ENCODE measurements at places on chromosomes 2 and 18.
A peak's percentile ranks its signal among the peaks of the same experiment; 100 is the strongest.

GRCh38 chr2:70553584-70554337 is at the start of gene TGFA:
Gene TGFA (minus strand): TSS chr2:70553826. CDS start chr2:70553767, 59 bp downstream.
- peak; percentile 33 for DNase-seq

DNA sequence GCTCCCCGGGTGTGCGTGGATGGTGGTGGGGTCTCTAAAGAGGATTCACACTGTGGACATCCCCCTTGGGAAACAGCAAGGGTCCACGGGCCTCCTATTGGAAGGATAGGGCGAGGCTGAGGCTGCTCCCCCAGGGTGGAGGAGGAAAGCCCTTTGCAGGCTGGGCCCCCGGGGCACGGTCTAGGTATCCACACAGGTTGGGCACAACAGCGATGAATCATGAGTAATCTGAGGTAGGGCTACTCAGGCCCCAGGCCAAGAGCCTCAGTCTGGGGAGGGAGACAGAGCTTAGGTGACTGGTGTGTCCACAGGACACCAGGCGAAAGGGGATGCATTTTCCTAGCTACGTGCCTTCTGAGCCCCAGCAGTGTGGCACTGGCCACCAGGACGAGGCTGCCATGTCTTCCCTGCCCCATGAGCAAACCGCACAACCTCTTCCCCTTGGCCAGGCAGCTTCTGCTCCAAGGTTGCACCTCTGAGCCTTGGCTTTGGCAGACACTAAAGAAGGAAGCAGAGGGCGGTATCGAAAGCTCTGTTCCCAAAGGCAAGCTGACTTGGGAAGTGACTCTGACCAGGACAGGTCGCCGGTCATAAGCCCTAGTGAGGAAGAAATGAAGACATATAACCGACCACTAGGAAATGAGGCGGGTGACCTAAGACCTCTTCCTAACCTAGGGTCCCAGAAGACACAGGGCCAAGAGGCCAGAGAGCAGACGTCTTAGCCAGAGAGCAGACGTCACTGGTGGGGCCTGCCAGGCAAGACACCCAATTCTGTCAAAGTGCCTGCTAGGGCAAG is 14.6 kb upstream of the SEMA4C start:
- DNase-seq = no peak

- DNase-seq = no peak
These were observed 207.3 kb downstream of the TRIB2 start for GRCh38 chr2:12923907-12924610.

GRCh38 chr18:27075828-27076227 is 109.3 kb downstream of the CHST9 start:
- no peak for DNase-seq

DNA sequence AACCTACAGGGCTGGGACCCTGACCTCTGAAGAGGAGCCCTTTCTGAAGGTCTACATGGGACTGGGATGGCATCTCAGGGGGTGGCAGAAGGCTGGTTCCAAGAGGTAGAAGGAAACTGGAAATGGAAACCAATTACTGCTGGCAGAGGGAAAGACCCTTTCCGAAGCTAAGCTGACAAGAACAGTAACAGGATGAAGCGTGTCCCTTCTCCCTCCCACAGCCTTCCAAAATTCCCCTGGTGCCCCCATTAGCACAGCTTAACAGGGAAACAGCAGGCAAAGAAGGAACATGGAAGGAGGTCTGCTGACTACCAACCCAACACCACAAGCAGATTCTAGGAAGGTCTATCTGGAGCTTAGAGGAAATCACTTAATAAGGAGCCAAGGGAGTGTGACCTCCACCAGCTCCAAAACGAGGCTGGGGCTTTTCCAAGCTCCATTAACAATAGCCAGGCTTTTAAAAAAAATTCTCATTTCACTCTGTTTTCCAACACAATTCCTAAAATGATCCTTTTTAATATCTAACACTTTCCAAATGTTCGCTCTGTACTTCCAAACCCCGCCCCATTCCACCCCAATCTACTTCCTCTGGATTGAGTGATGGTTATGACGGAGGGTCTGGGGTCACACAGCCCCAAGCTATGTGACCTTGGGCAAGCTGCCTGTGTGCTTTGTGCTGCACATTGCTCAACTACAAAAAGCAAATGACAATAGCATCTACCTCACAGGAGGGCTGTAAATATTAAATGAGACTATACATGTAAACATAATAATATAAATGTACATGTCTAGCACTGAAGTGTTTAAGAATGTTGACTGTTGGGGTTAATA is 55.2 kb downstream of the STK39 start:
- DNase-seq = no peak
